Activated T-helper 1 cell treated with anti-CD3 and anti-CD28 coated beads, Interleukin-12 subunit alpha, Interleukin-12 subunit beta, Interleukin-2, Interleukin-4 antibody, amounts not matched to agents 30 ng/mL and 10 ng/mL and 1 ng/mL, durations not matched to agents 14 hours and 24 hours and 36 hours (primary cell): ENCODE measurements at places on chromosomes 12 and 14. TPM values are rescaled to one million over a fixed set of nuclear protein-coding genes. Genes with fewer than 3 reads are reported as not detected.

DNA sequence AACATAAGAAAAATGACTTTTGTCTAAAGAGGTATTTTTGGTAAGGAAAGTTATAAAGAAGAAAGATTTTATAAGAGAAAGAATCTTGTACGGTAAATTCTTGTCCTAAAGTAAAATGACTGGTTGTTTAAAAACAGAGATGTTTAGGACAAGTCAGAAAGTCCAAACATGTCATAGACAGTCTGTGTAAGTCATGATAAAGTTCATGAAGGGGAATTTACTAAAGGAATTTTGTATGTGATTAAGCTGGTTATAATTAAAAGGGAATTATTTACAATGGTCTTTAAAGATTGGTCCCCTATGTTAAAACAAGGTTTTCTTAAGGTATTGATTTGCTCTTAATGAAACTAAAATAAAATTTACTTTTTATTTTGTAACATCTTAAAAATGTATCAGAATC, 269.4 kb upstream of the CCDC196 start:
- DNase-seq, result no peak

Gene POU6F1
- total RNA-seq, result 5.2 and 6.7 TPM in 2 replicates

DNA sequence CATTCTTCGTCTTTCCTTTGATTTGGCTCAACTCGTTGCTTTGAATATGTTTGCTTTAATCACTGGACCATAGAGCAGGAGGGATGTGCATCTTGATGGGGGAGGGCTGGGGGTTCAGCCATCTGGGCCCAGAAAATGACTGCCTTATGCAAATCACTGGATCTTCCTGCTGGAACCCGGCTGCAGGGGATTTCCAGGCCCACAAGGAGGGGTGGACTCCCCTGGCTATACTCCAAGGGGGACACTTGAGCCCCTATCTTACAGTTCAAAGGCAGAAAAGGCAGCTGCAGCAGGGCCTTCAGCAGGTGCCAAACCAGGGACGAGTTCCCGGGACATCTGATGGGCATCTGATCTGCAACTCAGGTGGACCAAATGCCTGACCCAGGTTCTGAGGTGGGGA, 122.5 kb downstream of the DICER1 start:
- no peak for DNase-seq

Gene CLEC1B
- total RNA-seq, result not detected in 2 replicates

GRCh38 chr12:12440784-12441428, 84.0 kb downstream of the BORCS5 start:
- DNase-seq, result no peak

Gene RFX4
- total RNA-seq, result not detected in 2 replicates

DNA sequence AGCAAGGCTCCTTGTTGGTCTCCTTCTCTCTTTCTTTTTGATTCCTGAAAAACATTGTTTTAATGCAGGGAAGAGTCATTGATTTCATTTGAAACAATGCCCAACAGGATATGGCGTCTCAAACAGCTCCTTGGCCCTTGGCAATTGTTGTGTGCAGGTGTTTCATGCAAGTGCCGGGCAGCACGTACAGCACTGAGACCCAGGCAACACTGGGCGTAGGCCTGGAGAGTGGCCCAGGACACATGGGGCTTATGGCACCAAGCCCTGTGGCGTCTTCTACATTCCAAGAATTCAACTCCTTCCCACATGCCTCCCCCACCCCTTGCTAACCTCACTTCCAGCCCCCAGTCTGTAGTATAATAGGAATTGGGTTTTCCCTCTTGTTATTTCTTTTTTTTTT, 230.4 kb downstream of the SPTSSA start:
- no peak for DNase-seq

GRCh38 chr12:124386059-124386458, 91.2 kb downstream of the RFLNA start:
- no peak for DNase-seq

GRCh38 chr14:75184492-75184891, 8.1 kb upstream of the TMED10 start:
- no peak for DNase-seq

Gene ESPL1
- total RNA-seq, result 61.2 and 68.4 TPM in 2 replicates

Gene EPYC
- total RNA-seq, result not detected in 2 replicates

- DNase-seq, result no peak
These were observed 88.5 kb upstream of the DACT1 start for GRCh38 chr14:58549105-58549757.

- no peak for DNase-seq
These were observed 13.4 kb upstream of the GALNT6 start for GRCh38 chr12:51404627-51405026.

DNA sequence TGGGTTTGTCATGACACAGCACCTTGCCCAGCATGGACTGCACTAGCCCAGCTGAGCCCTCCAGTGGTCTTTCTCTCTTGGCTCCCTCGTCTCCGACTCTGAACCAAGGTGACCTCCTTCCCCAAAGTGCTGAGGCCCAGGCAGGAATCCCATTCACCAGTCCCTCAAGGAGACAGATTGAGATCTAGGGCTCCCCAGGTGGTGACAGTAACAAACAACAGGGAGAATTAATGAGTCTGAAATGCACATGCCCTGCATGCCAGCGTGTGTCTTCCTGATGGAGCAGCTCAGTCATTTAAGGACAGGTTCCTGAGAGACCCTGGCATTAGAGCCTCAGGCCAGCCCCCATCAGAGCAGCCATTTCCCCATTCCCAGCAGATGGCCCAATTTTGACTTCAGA, 51.4 kb upstream of the OAS1 start:
- no peak for DNase-seq

DNA sequence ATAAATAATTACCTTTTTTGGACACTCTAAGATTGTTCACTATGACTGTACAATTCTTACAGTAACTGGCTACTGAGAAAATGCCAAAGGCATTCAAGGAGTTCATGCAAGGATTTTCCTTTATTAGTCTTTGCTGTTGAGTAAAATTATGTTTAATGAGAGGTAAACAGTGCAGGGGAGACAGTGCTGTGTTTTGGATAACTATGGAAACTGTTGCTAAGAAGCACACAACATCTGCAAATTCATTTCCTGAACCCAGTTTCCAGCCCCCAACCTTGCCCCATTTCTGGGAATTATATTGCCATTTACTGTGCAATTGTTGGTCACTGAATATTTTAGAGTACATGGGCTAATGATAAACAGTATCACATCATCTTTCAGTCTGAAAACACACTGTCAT, 1005.8 kb downstream of the TRHDE start:
- DNase-seq, result no peak
